ENCODE measurements at places on chromosomes 13 and 19.
A peak's percentile ranks its signal among the peaks of the same experiment; 100 is the strongest.

DNA sequence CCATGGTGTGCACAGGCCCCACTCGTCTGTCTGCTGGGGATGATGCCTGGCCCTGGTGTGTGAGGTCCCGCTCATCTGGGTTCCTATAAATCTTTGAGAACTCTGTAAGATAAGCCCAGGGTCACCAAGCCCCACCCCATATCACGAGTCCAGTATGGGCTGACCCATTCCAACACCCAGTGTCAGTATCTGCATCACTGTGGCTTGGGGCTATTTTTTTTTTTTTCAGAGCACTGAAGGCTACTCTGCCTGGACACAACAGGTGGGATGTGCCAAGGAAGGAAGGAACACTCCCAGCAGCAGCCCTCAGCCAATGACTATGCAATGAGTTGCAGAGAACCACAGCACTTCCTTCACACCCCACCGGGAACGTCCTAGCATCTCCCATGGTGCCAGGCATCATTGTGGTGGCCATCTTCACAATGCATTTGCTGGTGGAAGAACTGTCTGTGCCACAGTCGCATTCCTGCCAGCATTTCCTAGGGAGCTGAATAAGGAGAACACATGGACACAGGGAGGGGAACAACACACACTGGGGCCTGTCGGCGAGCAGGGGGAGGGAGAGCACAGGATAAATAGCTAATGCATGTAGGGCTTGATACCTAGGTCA is 83.1 kb upstream of the TSHZ3 start:
- no peak for DNase-seq

DNA sequence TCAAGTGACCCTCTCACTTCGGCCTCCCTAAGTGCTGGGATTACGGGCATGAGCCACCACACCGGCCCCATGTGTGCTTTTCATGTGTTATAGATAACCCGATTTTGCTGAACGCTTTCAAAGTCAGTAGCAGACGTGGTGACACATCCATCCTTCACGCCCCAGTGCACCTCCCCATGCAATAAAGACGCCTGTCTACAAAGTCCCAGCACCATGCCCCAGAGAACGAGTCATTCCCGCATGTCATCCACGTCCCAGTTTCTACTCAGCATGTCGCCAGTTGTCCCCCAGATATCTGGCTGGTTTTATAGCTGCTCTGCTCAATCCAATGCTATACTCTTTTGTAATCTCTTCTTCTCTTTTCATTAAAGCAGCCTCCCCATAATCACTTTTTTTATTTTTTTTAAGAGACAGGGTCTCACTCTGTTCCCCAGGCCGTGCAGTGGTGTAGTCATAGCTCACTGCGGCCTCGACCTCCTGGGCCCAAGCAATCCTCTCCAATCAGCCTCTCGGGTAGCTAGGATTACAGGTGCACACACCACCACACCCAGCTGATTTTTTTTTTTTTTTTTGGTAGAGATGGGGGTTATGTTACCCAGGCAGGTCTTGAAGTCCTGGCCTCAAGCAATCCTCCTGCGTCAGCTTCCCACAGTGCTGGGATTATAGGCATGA is 42.5 kb downstream of the DNM2 start:
- peak; percentile 47 for DNase-seq

- no peak for DNase-seq
These were observed 1.3 kb upstream of the BSG start for GRCh38 chr19:570937-571565.

DNA sequence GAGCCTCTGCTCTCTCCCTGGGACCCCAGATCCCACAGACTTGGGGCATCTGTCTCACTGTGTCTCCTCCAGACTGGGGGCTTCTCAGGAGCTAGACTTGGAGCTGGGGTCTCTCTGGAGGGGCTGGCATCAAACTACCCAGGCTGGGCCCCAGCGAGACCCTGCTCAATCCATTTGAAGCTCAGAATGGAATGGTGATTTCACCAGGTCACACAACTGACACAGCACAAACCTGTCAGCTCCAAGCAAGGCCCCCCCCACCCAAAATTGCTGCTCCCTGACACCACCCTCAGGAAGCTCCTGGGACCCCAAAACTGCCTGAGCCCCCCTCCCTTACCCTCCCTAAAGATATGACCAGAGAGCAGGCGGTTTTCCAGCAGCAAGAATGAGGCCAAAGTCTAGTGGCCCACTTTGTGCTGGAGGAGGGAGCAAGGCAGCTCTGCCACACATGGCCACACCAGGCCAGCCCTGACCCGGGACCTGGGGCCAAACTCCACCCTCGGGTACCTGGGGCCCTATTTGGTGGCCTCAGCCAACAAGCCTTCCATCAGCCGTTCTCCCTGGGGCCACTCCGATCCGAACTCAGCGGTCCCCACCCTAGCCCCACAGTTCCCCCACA is 2.4 kb downstream of the NR2F6 start:
- no peak for DNase-seq

- peak; percentile 47 for DNase-seq
These were observed at the start of gene ZNF667 for GRCh38 chr19:56476651-56477428. Gene ZNF667, minus strand, starts transcription at chr19:56477345. Its CDS starts 14,975 bp downstream, at chr19:56462370.

DNA sequence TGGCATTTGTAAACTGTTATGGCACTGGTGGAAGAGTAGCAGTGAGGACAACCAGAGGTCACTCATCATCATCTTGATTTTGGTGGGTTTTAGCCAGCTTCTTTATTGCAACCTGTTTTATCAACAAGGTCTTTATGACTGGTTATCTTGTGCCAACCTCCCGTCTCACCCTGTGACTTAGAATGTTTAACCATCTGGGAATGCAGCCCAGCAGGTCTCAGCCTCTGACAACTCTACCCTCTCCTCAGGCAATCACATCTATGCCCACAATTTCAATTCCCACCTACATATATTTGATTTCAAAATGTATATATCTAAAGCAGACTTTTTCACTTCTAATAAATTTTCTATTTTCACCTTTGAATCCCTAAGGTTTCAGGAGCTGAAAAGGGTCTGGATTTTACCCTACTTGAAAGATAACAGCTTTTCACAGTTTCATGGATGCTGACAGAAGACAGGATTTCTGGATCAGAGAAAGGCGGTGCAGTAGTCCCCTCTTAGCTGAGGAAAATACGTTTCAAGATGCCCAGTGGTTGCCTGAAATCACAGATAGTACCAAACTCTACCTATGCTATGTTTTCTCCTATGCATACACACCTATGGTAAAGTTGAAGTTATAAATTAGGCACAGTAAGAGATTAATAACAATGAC is 1171.8 kb downstream of the DIAPH3 start:
- DNase-seq, result no peak

DNA sequence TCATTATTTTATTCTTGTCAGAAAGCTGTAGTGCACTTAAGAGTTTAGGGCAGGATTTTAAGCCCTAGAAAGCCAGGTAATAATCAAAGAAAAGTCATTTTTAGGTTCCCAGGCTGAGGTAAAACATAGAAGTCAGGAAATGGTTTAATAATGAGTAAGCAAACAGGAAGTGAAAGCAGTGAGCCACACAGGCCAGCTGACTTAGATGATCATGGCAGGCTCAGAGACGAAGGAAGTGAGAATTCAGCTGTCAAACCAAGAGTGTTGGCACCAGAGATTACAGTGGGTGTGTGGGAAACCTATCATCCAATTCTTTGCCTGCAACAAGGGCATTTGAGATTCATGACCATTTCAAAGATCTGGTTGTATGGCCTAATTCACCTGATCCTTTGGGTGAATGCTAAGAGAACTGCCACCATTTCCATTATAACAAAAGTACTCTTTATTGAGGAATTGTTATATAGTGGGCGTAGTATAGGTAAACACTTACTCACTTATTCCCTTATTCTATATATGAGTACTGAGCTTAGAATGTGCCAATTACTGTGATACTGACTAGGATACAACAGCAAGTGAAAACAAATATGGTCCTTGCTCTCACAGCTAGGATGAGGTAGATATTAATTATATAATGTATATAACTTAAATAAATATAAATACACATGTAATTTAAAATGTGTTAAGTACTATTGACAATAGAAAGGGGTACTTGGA is 103.7 kb upstream of the EDNRB start:
- peak; percentile 57 for DNase-seq

DNA sequence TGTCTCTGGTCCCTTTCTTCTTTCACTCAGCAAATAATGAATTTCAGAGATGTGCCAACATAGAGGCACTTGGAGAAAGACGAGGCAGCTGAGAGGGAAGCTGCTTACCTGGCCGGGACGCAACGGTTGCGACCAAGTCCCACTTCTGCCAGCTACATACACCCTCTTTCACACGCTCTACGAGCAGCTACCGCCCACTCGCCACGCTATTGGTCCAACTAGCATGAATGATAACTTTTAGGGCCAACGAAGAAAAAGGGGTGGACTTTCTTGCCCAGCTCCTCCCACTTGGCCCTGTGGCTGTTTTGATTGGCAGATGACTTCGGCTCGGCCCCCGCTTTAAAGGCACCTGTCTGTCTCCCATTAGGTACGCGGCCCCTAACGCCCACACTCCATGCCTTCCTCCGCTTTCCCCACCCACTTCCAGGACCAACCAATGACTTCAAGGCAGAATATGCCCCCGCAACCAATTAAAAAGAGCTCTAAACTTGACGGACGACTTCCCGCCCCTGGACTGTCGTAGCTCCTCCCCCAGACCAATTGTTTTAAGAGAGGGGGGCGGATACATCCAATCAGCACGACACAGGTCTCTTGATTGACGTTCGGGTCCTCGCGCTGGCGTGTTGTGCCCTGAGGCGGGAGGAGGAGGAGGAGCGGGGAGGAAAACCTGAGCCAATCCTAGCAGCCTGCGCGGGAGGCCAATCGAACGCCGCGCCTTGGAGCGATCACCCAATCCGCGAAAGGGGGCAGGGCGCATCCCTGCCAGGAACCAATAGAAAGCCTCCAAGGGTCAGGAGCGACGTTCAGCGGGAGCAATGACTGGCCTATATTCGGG is 481 bp upstream of the CNOT3 start:
- DNase-seq, result peak; percentile 100

- DNase-seq, result no peak
These were observed 16.1 kb upstream of the SDHAF1 start for GRCh38 chr19:35978832-35979365.

DNA sequence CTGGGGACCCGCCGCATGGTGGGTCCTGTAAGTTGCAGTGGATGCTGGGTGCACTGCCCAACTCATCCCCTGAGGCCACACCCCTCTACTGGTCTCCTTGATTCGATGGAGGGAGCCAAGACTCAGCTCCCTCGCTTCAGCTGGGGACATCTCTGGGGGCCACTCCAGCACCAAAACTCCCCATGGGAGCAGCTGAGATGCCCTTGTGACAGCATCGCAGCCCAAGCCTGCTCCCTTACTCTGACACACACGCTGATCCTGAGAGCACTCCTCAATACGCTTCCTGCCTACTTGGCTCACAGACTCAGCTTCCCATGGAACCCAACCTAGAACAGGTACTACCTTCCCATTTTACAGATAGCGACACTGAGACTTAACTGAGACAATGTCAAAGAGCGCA is 56.2 kb downstream of the PEPD start:
- DNase-seq, result no peak

GRCh38 chr19:52095172-52096014 is at the start of gene ZNF841:
Gene ZNF841, minus strand, starts transcription at chr19:52095765. Its CDS starts 10,964 bp downstream, at chr19:52084801.
- peak; percentile 93 for DNase-seq

DNA sequence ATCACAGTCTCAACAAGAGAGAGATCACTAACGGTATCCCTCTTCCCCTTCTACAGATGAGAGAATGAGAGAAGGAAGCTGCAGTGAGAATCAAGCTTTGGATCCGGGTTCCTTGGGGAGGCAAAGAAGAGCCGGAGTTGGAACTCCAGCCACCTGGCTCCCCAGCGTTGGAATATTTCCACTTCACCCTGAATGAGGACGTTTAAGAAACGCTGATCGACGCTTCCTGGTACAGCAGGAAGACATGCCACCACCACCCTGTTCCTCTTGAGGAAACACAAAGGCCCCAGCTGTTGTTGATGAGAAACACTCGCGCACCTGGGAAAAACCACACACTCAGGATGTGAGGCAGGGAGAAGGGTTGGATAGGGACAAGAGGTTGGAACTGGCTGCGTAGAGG is 11.3 kb upstream of the CACNG8 start:
- no peak for DNase-seq

GRCh38 chr13:35191883-35192282 is 249.8 kb downstream of the NBEA start:
- DNase-seq, result no peak

DNA sequence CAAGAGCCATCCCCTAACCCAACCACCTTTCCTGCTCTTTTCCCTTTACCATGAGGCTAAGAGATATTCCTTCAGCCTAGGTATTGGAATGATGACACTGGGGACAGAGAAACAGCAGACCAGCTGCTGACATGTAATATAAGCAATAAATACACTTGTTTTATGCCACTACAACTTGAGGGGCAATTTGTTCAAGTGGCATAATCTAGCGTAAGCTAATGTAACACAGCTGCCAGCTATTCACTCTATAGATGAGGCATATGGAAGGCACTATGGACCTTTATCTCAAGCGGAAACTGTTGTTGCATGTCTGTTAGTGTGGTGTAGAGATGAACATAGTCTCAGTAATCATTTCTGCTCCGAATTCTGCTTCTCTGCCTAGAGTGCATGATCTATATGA is 111.1 kb downstream of the STARD13 start:
- DNase-seq, result no peak

DNA sequence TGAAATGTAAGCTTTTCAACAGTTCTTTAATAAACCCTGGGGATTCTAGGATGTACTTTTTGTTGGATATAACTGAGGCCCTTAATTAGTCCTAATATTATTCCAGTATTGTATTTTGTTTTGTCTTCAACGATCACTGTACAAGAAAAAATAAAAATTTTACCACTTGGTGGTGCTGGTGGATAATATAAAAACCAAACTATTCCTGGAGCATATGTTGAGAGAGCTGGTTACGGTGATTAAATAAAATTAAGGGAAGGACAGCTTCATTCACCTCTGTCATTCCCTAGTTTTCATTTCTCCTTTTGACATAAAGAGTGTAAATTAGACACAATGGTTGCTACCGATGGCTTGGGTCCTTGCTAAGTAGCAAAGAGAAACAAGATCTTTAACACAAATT is 598.6 kb upstream of the PCDH20 start:
- DNase-seq, result no peak

DNA sequence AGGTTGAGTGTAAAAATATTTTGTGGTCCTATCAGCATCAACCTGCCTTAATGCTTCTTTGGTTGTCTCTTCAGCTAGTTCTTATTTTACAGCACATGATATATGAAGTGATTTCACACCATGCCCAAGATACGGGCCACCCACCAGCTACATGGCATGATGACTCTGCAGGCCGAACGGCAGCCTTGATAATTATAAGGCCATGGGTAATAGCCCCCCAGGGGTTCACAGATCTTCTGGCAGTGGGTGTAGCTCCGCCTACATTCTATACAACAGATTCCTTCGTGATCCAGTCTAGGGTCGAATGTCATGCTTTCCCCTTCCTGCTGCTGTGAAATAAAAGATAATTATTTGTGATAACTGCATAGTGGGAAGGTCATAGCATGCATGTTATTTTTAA is 36.1 kb downstream of the CNMD start:
- DNase-seq, result no peak

GRCh38 chr13:93843082-93843481 is 616.5 kb downstream of the GPC6 start:
- DNase-seq, result no peak

DNA sequence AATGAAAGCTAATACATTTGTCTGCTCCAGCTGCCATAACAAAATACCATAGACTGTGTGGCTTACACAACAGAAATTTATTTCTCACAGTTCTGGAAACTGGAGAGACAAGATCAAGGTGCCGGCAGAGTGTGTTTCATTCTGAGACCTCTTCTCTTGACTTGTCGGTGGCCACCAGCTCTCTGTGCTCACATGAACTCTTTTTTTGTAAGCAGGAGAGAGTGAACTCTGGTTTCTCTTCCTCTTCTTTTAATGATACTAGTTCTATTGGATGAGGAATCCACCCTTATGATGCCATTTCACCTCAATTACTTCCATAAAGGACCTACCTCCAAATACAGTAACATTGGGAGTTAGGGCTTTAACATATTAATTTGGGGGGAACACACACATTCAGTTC is 11.7 kb downstream of the KCTD12 start:
- DNase-seq, result no peak
